ENCODE measurements at places on chromosomes 2 and 18. TPM values are rescaled to one million over a fixed set of nuclear protein-coding genes. Genes with fewer than 3 reads are reported as not detected.

The INHBB gene
- 0.09 TPM for total RNA-seq

The RAMP1 gene
- total RNA-seq, result not detected

The MOCOS gene
- total RNA-seq, result 0.05 TPM

The ACMSD gene
- total RNA-seq, result not detected

The EN1 gene
- not detected for total RNA-seq

All from T-cell (primary cell).